ENCODE measurements at places on chromosomes 7 and 10.
A peak's percentile ranks its signal among the peaks of the same experiment; 100 is the strongest.

GRCh38 chr7:133869556-133869955, 257.6 kb upstream of the LRGUK start:
- DNase-seq: no peak

DNA sequence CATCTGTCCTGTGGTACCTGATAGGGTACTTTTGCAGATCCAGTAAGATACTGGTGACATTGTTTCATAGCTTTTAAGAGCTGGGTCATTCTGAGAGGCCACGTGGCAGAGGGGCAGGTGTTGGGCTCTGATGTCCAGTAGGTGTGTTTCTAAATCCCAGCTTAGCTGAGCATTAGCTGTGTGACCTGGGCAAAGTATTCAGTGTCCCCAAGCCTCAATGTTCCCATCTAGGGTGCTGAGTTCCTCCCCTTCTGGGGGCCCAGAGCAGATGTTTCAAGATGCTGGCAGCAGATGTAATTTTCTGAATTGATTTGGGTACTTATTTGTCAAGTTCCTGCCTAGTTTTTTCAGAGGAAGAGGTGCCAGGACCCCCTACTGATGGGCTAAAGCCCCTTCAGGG, 52.9 kb downstream of the NEURL1 start:
- no peak for DNase-seq

DNA sequence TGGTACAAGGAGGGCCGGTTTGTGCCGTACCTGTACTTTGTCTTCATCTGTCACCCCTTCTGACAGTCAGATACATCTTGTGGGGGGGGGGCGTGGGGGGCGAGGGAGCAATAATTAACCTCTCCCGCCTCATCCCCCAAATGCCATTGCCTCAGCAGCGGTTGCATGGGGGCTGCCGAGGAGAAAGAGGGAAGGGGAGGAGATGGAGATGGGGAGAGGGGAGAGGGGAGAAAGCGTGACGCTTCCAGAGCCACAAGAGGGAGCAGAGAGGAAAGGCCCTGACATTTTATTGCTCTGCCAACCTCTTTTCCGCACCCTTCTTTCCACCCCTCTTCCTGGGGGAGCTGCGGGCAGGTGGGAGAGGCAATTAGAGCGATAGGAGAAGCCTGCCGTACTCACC, 11.8 kb downstream of the KAZALD1 start:
- DNase-seq: no peak

DNA sequence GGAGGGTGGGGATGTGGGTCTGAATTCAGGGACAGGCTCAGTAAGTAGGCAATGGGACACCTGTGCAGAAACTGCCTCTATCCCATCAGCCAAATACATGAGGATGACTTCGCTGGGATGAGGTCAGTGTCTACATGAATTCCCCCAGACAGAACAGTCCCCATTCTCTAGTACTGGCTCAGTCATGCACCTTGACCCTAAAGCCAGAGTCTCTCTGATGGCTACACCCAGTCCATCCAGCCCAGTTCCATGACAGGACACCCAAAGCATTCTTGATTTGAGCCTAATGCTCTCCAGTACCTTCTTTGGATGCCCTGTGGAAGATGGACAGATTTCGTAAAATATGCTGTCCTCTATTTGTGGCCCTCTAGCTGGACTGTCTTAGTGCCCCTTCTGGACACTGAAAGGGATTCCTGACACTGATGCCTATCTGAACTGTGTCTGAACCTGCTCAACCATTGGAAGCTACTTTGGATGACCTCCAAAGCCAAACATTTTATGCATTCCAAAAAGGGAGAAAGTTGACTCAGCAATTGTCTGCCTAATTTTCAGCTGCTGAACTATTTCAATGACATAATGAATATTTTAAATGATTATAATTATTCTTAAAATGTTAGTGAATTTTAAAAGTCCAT, 14.6 kb downstream of the SFRP4 start:
- DNase-seq: peak; percentile 24

- DNase-seq: no peak
Observed at GRCh38 chr10:96287392-96288105, 16.2 kb upstream of the BLNK start.

GRCh38 chr7:132398253-132398925, 177.9 kb downstream of the PLXNA4 start:
- no peak for DNase-seq

DNA sequence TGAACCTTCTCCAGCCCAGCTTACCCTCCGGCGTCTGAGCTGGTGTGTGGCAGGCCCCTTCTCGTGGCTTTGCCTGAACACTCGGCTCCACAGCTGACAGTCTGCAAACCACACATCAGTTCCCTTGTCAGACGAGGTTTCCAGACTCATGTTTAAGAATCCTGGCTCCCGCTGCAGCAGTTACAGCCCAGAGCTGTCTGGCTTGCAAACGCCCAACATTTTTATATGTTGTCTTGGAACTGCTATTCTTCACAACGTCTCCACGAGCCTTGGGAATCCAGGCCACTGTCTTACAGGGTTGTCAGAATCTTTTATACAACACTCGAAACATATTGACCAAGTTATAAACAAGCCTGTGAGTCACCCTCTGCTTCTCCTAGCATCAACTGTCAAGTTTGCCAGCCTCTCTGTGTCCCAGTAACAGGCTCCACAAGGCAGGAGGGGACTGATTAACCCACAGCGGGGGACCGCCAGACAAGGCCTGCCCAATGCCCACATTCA, 68.1 kb downstream of the TNS3 start:
- peak; percentile 62 for DNase-seq

DNA sequence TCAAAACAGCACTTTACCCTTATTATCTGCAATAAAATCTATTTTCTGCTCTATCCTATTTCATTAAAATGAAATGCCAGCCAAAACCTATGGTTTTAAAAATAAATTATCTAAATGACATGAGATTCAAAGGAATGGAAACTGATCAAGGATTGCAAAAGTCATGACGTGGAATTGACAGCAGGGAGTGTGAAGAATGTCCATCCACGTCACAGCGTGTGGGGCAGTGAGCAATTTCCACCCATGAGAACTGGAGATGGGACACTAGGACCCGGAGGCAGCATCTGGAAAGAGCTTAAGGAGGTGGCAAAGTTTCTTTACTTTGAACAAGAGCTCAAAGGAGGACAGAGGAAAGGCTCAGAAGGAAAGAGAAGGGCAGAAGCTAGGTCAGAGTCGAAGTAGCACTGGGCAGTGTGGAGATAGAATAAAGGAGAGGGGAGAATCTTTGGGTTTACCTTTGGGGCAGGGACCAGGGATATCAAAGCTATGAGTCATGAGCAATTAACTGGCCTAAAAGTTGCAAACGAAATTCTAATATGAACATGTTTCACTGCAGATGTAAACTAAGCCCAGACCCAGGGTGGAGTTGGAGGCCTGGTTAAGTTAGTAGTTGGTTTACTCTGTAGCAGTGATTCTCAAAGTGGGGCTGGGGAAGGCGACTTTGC, 24.9 kb upstream of the STK17A start:
- DNase-seq: no peak

- no peak for DNase-seq
Observed at GRCh38 chr7:80659120-80660055, 20.9 kb downstream of the CD36 start.

DNA sequence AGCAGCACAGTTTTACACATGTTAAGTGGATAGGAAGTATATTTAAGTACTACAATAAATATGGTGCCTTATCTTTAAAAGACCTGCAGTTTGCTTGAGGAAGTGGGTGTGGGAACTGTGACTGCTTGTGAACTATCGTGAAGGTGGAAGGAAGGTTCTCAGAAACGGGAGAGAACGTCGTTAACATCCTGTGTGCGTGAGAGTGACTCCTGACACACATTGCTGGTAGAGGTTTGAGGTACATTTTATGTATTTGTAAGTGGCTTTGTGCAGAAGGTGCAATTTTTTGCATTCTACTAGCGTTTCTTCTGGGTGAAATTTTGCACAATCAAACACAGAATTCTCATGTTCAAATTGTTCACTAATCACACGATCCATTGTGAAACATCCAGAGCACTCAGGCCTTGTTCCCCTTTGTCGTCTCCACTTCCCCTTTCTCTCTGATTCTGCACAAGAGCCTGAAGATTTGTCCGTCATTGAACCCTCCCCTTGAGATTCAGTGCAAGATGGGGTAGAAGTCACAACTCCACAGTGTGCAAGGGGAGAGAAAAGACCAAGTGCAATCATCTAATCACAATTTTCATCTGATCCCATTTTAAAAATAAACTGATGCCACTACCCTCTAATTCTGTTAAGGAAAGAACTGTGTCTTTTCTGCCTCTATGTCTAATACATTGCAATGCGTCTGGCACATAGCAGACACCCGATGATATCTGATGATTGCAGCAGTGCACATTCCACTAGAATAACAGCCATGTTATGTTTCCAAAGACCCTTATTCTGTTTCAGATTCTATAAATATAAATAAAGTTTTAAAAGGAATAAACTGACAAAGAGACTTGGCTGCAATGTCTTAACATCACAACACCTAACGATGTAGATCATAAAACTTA, 279.9 kb downstream of the NEBL start:
- no peak for DNase-seq

GRCh38 chr10:58322072-58322834, 12.6 kb upstream of the UBE2D1 start:
- no peak for DNase-seq

- DNase-seq: no peak
Observed at GRCh38 chr10:33391611-33392465, 57.4 kb upstream of the NRP1 start.

GRCh38 chr10:106711313-106711906, 453.1 kb downstream of the SORCS1 start:
- DNase-seq: no peak

DNA sequence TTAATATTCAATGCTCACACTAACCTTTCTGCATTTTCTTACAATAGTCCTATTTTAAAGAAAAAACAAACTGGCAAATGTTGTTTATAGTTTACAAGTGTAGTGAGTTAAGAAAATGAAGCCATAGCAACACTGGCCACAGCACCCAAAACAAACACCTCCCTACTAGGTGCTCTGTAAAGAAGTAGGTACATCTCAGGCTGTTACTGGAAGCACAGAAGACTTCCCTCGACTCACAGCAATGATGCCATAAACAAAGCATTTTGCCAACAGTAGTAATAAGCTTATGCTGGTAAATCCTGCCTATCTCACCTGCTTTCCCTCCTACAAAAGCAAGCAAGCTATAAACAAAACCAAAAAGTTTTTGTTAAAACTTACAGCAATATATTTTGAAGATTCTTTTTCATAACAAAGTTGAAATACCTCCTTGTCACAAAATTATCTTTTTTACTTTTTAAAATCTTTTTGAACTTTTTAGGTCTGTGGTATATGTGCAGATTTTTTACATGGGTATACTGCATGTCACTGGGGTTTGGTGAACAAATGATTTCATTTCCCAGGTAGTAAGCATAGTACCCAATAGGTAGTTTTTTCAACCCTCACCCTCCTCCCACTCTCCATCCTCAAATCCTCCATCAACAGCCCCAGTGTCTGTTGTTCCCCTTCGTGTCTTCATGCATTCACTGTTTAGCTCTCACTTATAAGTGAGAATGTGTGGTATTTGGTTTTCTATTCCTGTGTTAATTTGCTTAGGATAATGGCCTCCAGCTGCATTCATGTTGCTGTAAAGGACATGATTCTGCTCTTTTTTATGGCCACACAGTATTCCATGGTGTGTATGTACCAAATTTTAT, 28.4 kb downstream of the COA1 start:
- no peak for DNase-seq

- no peak for DNase-seq
Observed at GRCh38 chr7:5622286-5622685, 159.2 kb downstream of the RNF216 start.

- DNase-seq: peak; percentile 28
Observed at GRCh38 chr10:12902135-12902572, 99.4 kb downstream of the CCDC3 start.

DNA sequence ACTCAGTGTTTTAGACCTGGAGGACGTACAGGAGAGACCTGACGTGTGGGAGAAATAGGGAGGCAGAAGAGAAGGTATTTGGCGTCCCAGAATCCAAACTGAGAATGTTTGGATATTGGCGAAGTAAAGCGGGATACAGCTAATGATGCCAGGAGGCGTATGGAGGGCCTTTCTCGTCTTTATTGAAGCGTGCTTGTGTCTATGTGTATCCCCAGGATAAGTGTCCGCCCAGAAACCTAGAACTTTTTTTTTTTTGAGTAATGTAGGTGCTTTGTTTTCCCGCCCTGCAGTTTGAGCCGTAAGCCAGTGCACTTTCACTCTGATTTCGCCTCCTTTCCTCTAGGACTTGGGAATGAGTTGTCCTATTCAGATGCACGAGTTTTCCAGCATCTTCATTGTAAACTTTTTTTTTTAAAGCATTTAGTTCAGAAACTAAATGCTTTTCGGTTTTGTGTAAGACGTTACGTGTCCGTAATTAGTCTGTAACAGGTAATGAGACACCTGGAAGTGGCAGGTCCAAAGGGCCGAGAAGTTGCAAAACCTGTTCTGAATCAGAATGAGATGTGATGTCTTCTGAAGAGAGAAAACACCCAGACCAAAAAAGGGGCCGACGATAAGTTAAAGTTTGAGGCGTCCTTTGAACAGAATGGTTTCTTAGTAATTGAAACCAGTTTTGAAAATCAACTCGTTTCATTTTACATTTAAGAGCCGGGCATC, 746 bp downstream of the ARL5B start:
- no peak for DNase-seq

DNA sequence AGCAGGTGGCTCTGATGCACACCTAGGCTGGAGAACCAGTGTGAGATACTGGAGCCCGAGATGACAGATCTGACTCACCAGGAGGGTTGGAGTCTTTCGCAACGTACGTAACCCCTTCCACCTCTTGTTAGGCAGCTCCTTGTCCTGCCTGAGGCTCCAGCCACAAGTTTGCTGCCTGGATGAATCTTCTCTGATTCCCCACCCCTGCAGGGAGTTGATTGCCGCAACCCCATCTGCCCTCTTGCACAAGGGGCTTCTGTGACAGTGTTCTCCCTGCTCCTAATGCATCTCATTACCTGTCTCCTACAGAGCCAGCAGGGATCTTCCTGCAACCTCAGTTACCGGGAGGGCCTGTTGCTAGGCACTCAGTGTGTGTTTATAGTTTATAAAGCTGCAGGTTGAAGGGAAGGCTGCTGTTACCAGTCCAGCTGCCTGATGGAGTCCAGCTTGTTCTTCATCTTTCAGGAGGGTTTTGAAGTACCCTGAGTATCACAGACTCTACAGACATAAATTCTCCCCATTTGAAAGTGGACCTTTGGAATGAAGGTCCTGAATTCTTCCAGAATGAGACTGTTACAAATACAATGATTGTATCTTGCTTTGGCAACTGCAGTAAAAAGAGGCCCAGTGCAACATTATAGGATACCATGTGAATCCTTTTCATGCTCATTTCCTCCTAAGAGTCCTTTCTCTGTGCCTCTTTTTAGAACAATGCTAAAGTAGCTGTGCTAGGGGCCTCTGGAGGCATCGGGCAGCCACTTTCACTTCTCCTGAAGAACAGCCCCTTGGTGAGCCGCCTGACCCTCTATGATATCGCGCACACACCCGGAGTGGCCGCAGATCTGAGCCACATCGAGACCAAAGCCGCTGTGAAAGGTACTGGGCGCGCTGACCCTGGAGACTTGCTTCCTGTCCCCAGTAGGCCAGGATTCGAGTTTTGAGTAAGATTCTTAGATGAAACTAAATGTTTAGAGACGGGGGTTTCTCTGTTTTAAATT, 6.5 kb downstream of the MDH2 start:
- DNase-seq: no peak

GRCh38 chr10:129601737-129602136, 134.7 kb downstream of the MGMT start:
- no peak for DNase-seq

- DNase-seq: no peak
Observed at GRCh38 chr10:124470544-124471434, 9.2 kb downstream of the LHPP start.
